ENCODE measurements at places on chromosomes 11 and 22.

DNA sequence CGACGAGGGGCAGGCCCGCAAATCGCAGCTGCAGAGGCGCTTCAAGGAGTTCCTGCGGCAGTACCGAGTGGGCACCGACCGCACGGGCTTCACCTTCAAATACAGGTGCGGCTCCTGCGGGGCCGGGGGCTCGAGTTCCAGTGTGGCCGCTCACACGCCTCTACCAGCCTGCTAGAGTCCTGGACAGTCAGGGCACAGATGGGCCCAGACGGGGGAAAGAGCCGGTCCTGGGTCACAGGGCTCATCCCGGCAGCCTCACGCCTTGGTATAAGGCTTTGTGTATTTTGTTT, 506 bp downstream of the MCM5 start:
- DNase-seq: peak; percentile 41

- DNase-seq: no peak
These were observed 37.3 kb upstream of the POGLUT3 start for GRCh38 chr11:108535384-108535955.

DNA sequence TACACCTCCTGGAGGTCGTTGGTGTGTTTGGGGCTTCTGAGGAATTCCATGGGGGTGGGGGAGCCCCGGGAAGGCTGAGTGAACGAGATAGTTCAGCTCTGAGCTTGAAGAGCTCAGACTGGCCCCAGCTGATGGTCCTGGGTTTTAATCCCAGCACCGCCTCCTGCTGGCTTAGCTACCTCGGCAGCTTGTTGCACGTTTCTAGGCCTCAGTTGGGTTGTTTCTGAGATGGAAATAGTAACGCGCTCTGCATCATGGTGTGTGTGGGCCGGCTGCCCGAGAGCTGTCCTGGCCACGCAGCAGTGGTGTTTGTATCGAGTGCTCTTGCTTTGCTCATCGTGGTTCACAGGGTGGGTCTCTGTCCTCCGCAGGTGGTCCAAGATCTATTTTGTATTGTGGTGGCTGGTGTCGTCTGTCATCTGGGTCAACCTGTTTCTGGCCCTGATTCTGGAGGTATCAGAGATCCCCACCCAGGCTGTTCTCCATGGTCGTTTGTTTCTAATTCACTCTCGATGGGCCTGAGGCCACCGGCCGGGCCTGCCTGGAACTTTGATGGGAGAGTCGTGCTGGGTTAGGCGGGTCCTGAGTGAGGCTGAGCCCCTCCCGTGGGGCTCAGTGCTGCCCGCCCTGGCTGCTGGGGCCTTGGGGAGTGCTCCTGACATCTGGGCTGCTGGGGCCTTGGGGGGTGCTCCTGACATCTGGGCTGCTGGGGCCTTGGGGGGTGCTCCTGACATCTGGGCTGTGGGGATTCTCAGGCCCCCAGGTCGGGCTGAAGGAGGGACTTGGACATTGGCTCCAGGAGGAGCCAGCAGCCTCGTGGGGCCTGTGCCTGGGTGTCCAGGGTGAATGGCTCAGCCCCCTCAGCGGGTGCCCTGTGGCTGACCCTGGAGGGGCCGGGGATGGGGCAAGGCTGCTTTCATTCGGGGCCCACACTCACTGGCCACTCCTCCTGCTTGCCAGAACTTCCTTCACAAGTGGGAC, 37.7 kb downstream of the TPCN2 start:
- DNase-seq: peak; percentile 20

- DNase-seq: no peak
These were observed 9.6 kb upstream of the CTSD start for GRCh38 chr11:1773131-1773993.

DNA sequence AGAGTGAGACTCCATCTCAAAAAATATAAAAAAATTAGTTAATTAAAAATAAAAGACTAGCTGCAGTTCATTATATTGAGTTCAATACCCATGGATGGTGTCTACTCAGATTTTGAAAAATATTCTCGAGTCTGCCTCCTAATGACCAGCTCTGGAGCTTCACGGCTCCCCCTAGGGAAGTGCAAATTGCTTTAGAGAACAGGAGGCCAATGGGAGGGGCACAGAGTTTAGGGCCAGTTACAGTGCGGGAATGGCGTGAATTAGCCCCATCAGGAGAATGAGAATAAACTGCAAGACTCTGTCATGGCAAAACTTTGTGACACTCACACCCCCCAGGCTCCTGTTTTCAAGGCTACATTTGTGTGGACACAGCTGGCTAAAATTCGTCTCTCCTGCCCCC, 4.6 kb downstream of the FGF4 start:
- no peak for DNase-seq

DNA sequence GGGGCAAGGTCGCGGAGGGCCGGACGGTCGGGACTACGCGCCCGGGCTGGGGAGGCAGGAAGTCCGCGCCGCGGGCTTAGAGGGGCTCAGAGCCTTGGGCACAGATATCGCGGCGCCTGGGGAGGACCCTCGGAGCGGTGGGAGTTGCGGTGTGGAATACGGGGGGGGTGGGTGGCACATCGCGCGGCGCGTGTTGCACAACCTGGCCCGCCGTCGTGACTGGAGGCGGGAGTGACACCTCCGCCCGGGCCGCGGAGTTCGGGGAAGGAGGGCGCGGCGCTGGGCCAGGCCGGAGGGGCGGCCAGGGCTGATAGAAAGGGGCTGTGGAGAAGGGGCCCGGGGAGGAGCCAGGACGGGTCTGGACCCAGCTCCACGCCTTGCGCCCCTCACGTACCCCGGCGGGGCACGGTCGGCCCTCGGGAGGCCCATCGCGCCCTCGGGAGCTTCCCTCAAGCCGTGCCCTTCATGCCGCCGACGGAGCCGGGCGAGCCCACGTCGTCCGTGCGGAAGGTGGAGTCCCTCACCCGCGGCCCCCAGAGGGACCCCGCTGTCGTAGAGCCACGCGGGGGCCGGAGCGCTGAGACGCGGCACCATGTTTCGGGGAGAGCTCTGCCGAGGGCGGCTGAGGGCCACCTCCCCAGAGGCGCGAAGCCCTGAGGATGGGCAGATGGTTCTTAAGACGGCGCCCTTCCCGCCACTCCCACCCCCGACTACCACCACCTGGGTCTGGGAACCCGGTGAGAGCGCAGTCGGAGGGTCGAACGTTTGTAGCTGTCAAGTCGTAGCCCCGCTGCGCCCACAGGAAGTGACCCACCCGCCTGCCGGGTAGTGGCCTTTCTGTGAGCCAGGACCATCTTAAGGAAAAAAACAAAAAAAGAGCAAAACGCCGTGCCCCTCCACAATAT, 729 bp downstream of the IL17RA start:
- DNase-seq: peak; percentile 68

DNA sequence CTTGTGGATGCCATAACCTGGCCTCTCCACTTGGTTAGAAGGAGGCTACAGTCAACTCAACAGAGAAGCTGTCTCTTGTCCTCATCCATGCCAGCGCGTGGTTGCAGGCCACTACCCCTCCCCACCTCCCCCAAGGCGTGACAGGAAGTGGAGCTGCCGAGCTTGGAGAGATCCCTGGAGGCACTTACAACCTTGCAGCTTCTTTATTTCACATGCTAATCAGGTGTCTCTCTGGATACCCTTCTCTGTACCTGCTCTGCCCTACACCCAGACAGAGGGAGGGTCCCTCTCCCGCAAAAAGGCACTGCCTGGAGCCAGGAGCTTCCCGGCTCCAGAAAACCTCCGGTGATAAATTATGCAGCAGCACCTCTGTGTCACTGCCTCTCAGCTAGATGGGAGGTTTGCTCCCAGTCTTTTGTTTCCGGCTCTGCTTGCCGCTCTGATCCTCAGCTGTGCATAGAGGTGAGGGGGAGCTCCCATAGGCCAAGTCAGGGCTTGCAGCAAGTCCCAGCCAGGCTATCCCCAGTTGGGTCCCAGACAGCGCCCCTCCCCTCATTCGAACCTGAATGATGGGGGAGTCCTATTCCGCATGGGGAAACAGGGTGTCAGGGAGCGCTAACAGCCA, 5.7 kb downstream of the LRP4 start:
- no peak for DNase-seq

GRCh38 chr11:102155676-102156075, 45.4 kb downstream of the YAP1 start:
- DNase-seq: peak; percentile 33

DNA sequence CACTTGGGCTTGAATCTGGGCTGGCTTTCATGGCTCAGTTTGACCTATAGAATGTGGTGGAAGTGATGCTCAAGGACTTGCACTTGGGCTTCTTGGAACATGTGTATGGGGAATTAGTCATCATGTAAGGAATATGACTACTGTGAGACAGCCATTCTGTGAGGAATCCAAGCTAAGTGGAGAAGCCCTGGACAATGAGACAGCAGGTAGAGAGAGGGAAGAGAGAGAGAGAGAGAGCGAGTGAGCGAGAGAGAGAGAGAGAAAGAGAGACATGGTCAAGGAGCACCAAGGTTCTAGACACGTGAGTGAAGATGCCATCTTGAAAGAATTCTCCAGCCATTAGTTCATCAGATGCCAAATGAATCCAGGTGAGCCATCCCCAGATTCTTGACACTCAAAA, 261.6 kb upstream of the SORL1-AS1 start:
- DNase-seq: peak; percentile 30

DNA sequence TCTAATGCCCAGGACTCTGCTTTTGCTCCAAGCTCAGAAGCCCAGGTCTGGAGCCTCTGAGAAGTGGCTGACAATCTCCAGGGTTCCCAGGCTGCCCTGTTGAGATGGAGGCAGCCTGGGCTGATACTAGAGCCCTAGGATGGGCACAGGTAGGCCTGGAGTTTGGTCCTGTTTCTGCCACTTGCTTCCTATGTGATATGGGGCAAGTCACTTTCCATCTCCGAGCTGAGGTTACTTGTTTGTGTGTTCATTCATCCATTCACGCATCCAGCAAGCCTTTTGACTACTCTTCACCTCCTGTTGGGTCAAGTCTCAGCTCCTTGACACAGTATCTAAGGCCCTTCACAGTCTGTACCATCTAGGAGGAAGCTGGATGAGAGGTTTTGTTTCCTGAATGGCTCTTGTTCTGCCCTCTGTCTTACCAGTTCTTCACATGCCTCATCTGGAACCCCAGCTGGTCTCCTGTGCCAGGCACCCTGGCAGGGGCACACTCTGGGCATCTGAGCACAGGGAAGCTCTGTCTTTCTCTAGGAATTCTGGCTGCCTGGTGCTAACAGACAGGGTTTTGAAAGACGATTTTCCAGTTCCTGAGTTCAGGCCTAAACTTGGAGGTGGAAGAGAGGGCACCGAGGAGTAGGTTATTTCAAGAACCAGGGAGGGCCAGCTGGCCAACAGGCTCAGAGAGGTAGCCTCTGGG, 53.2 kb upstream of the AMPD3 start:
- DNase-seq: no peak

GRCh38 chr11:116852261-116853031, 15.0 kb upstream of the APOA1 start:
- DNase-seq: peak; percentile 53

Data from GM23248 (cell line).